ENCODE measurements at places on chromosomes 7 and 10. TPM values are rescaled to one million over a fixed set of nuclear protein-coding genes. Genes with fewer than 3 reads are reported as not detected.

DNA sequence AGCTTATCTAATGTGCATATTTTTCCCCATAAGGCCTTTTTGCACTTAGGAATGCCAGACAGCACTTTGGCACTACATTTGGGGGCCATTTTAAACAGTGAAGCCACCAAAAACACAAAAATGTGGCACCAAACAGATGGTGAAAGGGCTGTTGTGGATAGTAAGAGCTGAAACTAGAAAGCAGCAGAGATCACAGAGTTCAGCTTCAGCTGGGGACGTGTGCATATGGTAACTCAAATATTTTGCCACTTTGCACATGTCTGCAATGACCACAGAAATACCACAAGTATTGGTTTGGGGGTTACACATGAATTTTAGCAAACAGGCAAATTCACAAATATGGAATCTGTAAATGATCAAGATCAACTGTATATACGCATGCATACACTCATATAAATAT, 72.8 kb downstream of the PODXL start:
- DNase-seq = no peak

DNA sequence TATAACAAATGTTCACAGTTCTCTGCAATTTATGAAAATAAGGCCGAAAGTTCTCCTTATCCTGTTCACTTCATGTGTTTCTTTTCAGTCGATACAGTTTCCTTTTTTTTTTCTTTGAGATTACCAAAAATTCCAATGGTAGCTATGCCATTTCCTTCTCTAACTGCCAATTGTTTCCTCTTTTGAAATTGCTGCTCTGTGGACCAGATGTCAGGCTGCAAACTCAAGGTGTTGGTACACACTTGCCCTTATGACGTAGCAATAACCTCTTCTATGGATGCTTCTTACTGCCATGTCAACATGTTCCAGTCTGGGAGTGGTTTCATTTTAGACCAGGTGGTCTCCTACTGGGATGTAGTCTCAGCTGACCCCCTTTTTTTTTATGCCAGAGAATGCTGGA, 52.9 kb downstream of the CASD1 start:
- DNase-seq = peak; percentile 23

DNA sequence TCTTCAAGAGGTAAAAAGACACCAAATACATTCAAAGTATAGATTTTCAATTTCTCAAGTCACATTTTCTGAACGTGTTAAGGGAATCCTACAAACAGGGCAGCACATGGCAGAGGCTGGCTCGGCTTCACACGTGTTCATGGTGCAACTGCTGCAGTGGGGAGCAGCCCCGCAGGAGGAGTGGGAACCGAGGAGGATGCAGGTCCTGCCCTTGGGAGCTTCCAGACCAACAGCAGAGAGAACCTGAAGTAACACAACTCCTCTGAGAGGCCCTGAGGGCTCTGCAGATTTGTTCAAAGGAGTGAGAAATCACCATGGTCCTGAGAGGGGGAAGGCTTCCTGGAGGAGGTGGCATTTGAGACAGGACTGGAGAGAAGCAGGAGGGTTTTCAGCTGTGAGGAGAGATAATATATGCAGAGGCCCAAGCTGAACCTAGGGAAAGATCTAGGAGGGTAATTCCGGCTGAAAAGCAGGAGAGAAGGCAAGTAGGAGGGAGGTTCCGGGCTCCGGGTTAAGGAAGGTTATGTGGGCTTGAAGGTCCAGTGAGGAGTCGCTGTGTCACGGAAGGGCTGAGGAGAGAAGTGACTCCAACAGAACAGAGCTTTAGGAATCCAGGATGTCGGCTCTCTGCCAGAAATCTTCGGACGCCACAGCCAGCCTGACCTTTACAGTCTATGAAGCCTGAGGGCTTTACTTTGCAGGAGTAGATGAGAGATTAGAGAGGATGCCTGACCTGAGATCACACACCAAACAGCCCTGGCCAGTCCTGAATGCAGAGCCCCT, 77.5 kb downstream of the GPR26 start:
- DNase-seq = no peak

- no peak for DNase-seq
Measured at GRCh38 chr7:13852281-13852968, 137.0 kb downstream of the ETV1 start.

DNA sequence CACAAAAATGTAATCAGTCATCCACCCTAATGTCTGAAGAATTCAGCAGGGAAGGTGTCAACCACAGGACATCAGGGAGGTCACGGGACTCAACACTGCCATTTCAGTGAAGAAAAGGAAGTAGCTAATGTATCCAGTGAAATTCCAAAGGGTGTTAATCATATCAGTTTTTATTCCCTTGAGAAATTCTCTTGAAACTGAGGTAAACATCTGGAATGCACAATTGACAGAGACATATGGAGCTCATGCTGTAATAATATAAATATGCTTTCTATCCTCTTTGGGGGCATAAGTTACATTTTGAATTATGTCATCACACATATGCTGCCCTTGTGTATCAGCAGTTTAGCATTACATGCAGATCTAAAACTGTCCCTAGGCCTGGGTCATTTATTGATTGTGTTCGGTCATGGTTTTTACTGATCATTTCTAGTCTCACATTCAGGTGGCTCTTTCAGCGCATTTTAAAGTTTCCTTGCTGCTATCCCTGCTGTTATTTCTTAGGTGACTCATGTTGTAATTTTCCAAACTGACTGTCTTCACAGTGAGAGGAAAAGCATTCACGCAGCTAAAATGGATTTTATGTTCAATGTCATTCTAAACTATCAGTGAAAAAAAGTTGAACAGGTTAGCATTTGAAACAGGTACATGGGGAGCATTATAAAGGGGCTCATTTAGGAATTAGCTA, 273.9 kb downstream of the TSPAN12 start:
- DNase-seq = peak; percentile 81

DNA sequence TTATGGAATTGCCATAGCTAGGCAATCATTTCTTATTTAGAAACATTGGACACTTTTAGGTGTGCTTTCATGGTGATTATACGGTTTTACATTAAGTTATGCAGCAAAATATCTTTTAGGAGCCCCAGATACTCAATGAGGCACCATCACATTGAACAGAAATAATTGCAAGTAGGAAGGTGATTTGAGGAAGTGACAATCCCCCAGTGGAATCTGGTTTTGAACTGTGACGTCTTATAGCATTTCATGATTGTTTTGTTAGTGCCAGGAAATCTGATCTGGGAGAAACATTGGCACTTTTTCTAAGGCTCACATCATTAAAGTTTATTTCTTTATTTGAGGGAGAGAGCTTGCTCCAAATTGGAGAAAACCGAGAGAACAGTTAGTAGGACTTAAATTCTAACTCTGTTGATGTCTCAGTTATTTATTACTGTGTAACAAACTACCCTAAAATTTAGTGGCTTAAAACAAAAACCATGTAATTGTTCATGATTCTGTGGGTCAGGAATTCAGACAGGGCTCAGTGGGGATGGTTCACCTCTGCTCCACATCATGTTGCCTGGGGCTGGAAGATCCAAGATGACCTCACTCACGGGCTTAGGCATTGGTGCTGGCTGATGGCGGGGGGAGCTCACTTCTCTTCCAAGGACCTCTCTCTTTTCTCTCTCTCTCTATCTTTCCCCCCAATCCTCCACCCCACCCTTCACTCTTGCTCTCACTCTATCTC, 78.2 kb upstream of the STEAP1B start:
- no peak for DNase-seq

- no peak for DNase-seq
Measured at GRCh38 chr10:124496150-124496549, 34.5 kb downstream of the LHPP start.

The FFAR4 gene
- polyA plus RNA-seq = not detected

DNA sequence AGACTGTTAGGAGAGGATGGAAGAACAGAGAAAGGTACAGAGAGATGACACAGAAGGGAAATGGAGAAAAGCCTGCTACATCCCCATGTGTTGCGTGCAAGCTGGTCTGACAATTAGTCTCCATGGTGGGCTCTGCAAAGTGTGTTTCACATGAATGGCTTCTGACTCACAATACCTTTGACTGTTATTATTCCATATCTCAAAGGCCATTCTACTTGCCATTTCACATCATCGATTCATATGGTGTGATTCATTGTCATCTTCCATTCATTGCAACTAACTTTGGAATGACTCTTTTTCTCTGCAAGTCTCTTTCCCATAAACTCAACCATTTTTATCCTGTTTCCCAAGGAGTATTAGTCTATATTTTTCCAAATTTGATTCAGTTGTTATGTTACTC, 208.9 kb upstream of the INHBA start:
- DNase-seq = no peak

The TLX1 gene
- 2.3 TPM for polyA plus RNA-seq

The EBF3 gene
- 0.12 TPM for polyA plus RNA-seq

DNA sequence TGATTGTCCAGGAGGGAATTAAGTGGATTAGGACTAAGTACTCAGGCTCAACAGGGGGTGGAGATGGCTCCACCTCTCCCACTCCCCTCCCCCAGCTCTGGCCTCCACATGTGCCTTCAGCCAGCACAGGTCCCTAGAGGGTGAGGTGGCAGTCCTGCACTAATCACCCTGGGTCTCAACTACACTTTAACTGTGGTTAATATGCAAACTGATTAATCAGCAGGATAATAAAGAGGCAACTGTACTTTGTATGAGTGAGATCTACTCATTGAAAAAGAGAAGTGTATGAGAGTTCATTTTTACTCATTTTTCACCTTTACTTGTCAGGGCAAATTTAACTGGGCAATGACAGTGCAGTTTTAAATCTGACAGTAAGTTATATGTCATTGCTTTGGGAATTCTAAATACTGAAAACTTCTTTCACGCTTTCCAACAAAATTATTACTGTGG, 223.8 kb upstream of the CCDC6 start:
- DNase-seq = no peak

The ITPRID1 gene
- not detected for polyA plus RNA-seq

The HOXA7 gene
- polyA plus RNA-seq = not detected

DNA sequence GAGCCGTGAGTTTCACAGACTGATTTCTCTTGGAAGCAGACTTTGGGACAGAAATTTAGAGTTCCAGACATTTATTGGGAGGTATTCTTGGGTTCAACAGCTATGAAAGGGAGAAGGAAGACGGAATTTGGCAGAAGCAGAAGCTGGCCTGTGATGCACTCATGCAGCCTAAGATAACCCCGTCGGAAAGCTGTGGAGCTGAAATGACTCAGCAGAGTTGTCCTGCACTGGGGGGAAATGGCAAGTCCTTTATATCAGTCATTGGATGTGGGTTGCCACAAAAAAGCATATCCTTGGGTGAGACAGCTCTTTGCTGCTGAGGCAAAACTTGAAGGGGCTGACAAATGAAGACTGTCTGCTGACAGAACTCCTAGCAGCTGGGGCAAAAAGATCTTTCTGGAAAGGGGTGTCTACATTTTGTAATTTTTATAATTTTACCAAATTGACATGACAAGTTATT, 11.5 kb upstream of the MICU1 start:
- DNase-seq = peak; percentile 77

The PNLIPRP2 gene
- not detected for polyA plus RNA-seq

DNA sequence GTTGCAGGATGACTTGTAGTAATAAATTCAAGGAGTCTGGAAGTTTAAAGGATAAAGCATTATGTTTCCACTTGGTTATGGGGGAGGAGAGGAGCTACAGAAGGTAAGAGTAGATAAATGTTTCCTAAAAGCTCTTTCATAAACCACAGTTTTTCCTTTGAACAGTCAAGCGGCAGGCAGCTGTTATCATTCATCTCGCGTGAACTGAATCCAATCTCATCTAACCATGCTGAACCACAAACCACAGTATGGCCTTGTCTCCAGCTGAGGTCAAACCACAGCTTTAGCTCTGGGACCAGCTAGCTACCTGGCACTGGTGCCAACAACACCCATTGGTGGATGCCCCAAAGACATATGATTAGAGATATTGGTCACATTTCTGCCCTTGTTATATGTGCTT, 63.3 kb downstream of the NOC3L start:
- DNase-seq = peak; percentile 68

DNA sequence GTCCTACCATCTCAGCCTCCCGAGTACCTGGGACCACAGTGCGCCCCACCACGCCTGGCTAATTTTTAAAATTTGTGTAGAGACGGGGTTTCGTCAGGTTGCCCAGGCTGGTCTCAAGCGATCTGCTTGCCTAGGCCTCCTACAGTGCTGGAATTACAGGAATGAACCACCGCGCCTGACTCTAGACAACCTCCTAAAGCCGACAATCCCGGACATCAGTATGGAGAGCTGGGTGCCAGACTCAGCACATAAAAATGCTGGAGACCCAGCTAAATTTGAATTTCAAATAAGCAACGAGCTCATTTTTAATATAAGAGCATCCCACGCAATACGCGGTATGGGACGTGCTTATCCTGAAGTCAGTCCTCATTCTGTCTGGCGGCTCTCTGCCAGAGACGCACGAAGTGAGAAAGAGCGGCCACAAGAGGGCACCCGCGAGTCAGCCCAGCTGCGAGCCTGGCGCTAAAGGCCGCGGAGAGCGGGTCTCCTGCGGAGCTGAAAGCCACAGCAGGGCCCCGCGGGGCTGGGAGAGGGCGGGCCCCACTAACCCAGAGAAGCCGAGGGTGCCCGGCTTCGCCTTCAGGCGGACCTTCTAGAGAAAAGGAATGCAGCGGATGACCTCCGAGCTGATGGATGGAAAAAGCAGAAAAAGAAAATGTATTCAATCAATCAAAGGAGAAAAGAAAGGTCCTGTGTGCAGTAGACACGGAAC, 7.0 kb downstream of the CALY start:
- peak; percentile 89 for DNase-seq

The PCDH15 gene
- polyA plus RNA-seq = 0.49 TPM

The CLIP2 gene
- 11.1 TPM for polyA plus RNA-seq

- peak; percentile 97 for DNase-seq
Measured at GRCh38 chr7:66267249-66267648, 62.1 kb downstream of the TPST1 start.

DNA sequence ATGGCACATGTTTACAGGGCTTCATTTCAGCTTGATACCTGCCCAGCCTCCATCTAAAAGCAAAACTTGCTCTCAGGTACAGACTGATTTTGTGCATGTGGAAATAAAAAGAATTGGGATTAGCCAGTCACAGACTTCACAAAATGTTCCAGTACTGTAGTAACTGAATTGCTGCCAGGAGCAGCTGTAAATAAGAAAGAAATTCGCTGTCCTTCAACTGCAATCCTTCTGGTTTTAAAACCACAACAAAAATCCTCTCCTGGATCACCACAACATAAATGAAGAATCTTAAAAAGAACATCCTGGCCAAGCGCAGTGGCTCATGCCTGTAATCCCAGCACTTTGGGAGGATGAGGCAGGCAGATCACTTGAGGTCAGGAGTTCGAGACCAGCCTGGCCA, 3.9 kb upstream of the MIOS start:
- DNase-seq = peak; percentile 18

The VAX1 gene
- not detected for polyA plus RNA-seq

The ABCA13 gene
- not detected for polyA plus RNA-seq

- no peak for DNase-seq
Measured at GRCh38 chr7:107846324-107846723, 43.3 kb upstream of the SLC26A3 start.

DNA sequence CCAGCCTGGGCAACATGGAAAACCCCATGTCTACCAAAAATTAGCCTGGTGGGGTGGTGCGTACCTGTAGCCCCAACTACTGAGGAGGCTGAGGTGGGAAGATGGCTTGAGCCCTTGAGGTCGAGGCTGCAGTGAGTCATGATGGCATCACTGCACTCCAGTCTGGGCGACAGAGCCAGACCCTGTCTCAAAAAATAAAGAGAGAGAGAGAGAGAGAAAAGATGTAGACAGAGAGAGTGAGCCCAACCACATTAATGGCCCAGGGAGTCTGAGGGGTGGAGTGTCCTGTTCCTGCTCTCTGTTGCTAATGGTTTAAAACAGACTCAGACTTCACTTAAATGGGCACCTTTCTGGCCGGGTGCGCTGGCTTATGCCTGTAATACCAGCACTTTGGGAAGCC, 455.7 kb upstream of the GALNT17 start:
- DNase-seq = no peak
